ENCODE measurements at places on chromosomes 4 and X.

DNA sequence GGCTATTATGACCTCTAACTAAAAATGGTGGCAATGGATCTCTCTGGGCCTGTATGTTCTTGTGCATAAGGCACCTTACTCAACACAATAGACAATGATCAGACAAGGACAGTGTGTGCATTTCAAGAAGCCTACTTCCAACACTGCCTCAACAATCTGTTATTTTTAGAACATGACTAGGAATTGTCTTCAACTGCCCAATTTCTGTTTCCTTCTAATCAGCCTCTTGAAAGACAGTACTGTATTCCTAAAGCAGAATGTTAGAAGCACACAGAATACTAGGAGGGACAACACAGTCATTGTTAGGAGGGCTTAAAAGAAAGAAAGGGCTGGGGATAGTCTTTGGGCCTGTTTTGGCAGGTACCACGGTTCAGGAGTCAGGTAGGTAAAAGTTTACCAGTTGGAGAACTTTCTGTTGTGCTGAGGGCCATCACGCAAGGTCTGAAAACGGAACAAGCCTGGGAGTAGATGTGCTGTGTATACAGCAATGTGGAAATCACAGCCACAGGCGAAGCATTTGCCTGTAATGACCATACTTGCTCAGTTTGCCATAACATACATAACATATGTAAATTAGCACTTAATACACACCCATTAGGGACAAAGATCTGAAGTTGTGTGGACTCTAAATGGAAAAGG lies 100.8 kb upstream of the ATXN3L start:
- DNase-seq: no peak

GRCh38 chrX:107675823-107676555 lies 47.7 kb downstream of the PRPS1 start:
- DNase-seq: no peak

DNA sequence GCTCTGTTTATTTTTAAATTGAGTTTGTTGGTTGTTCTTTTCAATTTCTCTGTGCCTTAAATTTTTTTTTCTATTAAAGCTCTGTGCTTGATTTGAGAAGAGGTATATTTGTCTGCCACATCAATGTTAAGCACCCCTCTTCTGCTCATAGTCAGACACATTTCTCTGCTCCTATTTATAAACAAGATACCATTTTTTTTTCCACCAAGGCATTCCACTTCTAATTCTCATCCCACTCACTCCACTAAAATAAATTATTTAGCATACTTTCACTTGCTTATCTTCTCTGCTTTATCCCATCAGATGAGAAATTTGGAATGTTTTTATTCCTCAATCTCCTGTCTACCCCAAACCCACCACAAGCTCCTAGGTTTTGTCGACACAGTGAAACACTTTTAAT lies 127.0 kb upstream of the PDE5A start:
- DNase-seq: no peak

DNA sequence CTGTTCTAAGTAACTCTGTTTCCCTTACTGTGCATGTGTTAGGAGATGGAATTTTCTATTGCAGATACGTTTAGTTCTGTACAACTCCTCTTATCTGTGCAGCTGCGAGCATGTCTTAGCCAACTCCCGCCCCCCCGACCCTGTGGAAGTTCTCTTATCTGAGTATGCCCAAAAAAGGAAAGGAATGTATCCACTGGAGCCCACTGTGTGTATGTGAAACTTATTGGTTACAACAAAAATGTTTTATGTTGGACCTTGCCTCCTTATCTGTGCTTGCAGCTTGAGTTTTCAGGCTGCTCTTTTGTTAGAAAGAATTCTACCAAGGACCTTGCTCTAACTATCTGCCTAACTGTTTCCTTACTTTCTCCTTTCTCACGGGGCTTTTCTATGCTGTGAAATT lies 24.2 kb upstream of the DCAF8L2 start:
- DNase-seq: no peak
